ENCODE measurements at places on chromosomes 13 and 19. TPM values are rescaled to one million over a fixed set of nuclear protein-coding genes. Genes with fewer than 3 reads are reported as not detected.

The RNF6 gene
- total RNA-seq: 29.7 TPM

The ZNF154 gene
- total RNA-seq: 1.8 TPM

The ETV2 gene
- 1.2 TPM for total RNA-seq

The GDF15 gene
- 8.3 TPM for total RNA-seq

The OR7D2 gene
- not detected for total RNA-seq

The ANKLE1 gene
- total RNA-seq: 1.7 TPM

The ZNF667 gene
- 12.3 TPM for total RNA-seq

The IGFL4 gene
- total RNA-seq: 0.94 TPM

The FPR3 gene
- 8.8 TPM for total RNA-seq

The MED25 gene
- 39.7 TPM for total RNA-seq

The ATP7B gene
- total RNA-seq: 11.5 TPM

The CYP4F8 gene
- total RNA-seq: not detected

The KLK4 gene
- 1.1 TPM for total RNA-seq

The ZNF726 gene
- total RNA-seq: 1.2 TPM

The CEACAM16 gene
- total RNA-seq: not detected

The GET3 gene
- 30.1 TPM for total RNA-seq

The DCLK1 gene
- total RNA-seq: 55.5 TPM

The MEIS3 gene
- total RNA-seq: 6.6 TPM

The PSG7 gene
- total RNA-seq: not detected
